ENCODE measurements at places on chromosomes 5 and 9.

DNA sequence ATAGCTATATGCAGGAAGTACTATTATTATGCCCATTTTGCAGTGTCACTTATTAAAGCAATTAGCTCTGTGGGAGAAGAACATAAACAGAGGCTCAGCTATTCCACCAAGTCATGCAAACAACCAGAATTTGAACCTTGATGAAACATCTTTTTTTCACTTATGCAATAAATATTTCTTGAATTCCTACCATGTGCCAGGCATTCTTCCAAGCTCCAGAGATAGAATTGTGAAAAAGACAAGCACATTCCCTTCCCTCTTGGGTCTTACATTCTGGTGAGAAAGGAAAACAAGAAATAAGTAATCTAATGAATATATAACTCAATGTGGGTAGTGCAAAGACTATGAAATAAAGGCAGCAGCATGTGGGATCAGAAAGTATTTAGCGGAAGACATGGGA is 32.1 kb upstream of the ADRB2 start:
- DNase-seq = peak; percentile 68

DNA sequence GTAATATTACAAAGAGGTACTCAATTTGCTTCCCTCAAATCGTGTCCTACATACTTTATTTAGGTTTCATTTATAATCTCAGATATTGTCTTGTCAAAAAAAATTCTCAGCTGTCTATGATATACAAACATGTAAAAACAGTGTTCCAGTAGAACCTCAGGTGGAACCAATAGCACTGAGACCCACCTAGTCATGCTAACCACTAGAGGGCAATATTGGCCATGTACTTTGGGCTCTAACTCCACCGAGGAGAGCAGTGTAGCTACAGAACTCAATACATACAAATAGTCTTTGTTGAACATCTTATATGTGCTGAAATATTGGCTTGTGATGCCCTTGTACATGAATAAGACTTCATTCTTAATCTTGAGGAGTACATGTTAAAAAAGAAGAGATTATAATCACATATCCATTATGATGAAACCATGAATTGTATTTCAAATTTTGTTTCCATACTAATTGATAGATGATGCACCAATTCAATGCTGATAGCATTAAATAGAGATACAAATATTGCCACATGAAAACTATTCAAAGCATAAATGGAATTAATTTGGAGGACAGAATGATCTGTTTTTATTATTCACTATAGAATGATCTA is 71.2 kb upstream of the CNTLN start:
- DNase-seq = peak; percentile 45

- DNase-seq = no peak
Observed at GRCh38 chr5:10482791-10483530, 41.3 kb downstream of the ROPN1L start.

DNA sequence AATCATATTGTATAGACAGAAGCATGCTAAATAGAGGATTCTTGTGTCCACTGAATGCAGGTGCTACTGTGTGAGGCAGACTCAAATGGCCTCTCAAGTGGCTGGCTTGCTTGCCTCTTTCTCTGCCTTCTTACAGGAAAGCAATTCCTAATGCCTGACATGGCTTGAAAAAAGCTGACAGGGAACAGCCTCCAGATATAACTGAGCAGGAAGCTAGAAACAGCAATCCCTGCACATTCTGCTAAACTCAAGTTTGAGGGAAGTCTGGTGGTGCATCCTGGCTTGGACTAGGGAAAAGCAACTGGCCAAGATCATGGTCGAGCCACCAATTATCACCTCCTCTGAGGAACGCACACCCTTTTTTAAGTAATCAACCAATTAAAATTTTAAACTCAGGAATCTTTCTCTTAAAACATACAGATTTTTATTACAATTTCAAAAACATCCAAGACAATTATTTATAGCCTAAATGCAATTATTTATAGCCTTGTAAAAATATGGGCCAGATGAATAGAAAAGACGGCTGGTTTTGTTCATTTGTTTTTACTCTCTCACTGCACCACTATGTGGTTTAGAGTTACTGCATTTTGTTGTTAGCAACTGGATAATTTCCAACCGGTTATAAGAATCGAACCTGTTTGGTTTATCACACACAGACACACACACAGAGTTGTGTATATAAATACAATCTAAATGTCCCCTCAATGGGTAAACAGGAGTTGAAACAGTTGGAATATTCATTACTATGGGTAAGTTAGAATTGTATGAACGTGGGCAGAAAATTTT is 290.9 kb upstream of the ANKRD55 start:
- no peak for DNase-seq

- DNase-seq = no peak
Observed at GRCh38 chr5:31769530-31769929, 130.6 kb downstream of the PDZD2 start.
